NCI-H774 (cell line): ENCODE measurements at places on chromosomes 3 and 15.

DNA sequence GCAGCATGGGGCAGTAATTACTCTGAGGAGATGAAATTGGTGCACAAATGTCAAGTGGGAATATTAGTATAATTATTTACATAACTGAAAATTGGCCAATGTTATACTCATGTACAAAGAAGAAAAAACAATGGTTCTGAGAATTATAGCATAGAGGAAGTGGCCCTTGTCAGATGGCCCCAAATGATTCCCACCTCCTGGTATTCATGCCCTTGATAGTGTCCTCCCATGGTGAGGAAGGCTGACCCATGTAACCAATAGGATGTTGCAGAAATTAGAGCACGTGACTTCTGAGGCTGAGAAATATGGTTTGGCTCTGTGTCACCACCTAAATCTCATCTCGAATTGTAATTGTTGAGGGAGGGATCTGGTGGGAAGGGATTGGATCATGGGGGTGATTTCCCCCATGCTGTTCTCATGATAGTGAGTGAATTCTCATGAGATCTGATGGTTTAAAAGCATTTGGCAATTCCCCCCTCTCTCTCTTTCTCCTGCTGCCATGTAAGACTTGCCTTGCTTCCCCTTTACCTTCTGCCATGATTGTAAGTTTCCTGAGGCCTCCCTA lies 368.5 kb downstream of the SHQ1 start:
- DNase-seq: no peak

GRCh38 chr3:69197922-69198530 lies 75.6 kb upstream of the LMOD3 start:
- DNase-seq: no peak

GRCh38 chr15:71511796-71512681 lies 298.3 kb upstream of the NR2E3 start:
- no peak for DNase-seq

DNA sequence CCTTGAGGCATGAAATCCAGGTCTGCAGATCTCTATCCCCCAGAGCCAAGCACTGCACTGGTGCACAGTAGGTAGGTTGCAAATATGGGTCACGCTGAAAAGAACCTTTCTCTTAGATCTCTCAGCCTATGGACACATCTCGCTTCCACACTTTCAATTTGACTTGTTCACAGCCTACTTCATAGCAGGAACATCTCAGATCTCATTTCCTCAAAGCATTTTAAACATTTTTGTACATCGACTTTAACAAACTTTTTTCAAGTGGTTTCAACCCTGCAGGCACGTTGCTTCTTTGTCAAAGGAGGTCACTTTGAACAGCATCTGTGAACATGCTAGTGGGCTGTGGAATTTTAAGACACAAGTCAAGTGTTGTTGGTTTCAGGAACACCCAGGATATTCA lies 76.0 kb downstream of the SLC12A8 start:
- no peak for DNase-seq

- DNase-seq: no peak
Measured at GRCh38 chr3:106839576-106840280, 537.5 kb upstream of the CCDC54 start.

- no peak for DNase-seq
Measured at GRCh38 chr3:106299300-106300098, 430.7 kb upstream of the CBLB start.

- DNase-seq: no peak
Measured at GRCh38 chr15:42741710-42742109, 4.8 kb upstream of the CDAN1 start.
